ENCODE measurements at places on chromosomes 2 and 18.

GRCh38 chr2:37602040-37602439, 69.4 kb downstream of the CDC42EP3 start:
- DNase-seq: no peak

GRCh38 chr2:171958475-171958874, 36.2 kb downstream of the HAT1 start:
- no peak for DNase-seq

- DNase-seq: no peak
These were observed 47.2 kb upstream of the GORASP2 start for GRCh38 chr2:170881840-170882239.

DNA sequence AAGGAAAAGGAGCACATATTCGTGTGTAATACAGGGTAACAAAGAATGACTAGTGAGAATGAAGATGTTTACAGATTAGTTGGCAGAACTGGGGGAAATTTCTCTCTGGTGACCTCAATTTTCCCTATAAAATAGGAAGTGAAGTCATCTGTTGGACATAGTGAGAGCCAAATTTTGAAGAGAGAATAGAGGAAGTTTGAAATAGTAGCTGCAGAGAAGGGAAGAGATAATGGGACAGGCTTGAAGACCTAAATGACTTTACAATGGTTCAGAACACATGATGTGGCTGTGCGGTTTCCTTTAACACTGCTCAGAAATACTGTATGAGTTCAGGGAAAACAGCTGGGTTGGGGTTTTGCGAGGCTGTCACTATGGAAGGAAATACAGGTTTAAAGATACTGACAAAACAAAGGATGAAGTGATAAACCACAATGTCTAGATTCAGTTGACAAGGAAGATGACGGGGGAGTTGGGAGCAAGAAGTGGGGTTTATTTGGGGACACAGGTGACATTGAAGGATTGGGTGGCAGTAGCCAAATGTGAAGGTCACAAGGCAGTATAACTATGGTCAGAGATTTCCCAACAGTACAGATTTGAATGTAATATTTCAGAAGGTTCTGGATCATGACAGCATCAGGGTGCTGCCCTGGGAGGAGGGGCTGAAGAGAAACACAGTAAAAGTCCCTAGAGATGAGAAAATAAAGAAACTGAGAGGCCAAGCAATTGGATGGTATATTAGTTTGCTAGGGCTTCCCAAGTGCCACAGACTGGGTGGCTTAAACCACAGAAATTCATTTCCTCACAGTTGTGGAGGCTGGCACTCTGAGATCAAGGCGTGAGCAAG, 82.6 kb upstream of the TANK start:
- DNase-seq: peak; percentile 43

GRCh38 chr2:210459880-210460279, 16.7 kb downstream of the LANCL1 start:
- DNase-seq: no peak

DNA sequence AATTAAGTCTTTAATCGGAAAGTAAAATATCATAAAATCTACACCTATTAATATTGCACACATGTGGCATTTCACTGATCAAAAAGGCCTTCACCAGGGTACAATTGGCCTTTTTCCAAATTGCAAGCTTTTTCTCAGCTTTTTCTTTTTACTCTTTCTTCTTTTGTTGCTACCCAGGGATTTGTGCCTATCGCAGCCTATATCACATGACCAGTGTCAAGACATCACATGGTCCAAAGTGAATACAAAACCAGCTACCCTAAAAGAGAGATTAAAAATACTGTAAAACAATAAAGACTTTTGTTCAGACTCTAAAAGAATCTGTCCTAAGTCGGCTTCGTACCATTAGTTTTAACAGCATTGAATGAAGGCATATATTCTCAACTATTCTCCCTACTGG, 15.0 kb upstream of the OTX1 start:
- DNase-seq: no peak

DNA sequence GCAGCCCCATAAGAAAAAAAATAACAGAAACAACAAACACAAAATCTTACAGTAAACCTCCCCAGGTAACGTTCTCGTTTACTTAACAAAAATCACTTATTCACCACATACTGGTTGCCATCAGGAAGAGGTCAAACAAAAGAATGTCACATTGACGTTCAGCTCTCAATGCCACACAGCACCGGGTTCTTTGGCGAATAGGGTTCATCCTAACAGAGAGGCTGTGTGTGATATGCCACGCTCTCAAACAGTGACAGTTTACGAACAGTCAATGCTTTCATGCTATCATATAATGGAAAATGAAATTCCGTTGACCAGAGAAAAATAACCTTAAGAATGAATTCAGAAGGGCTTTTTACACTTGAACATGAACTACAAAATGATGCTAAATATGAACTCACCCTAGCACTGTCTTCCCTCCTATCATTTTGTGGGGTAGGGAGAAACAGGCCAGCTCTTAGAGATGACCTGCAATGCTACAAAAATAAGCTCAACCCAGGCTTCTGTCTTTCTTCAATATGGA, 2.0 kb downstream of the TMEM163 start:
- no peak for DNase-seq

GRCh38 chr2:24766609-24767008, 26.6 kb downstream of the PTRHD1 start:
- no peak for DNase-seq

GRCh38 chr2:56380861-56381260, 197.1 kb downstream of the CCDC85A start:
- DNase-seq: no peak

GRCh38 chr2:165967746-165968145, 14.2 kb upstream of the TTC21B start:
- DNase-seq: no peak

GRCh38 chr2:120945091-120945490, 209.4 kb downstream of the GLI2 start:
- DNase-seq: no peak

DNA sequence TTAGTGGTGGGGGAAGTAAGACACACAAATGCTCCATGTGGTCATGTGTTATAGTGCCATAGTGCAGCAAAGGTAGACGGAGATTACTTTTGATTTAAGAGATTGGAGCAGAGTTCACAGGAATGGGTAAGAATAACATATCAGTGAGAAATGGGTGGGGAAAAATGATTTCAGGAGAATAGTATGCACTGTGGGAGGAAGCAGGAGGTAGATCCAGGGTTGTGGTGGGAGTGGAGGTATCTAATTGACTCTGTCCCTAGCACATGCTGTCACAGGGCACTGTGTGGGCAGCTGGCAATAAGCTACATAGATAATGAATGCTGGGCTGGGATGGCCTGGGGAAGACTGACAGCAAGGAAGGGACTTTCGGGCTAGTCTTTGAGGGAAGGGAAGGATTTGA, 65.3 kb downstream of the STAT1 start:
- DNase-seq: no peak

DNA sequence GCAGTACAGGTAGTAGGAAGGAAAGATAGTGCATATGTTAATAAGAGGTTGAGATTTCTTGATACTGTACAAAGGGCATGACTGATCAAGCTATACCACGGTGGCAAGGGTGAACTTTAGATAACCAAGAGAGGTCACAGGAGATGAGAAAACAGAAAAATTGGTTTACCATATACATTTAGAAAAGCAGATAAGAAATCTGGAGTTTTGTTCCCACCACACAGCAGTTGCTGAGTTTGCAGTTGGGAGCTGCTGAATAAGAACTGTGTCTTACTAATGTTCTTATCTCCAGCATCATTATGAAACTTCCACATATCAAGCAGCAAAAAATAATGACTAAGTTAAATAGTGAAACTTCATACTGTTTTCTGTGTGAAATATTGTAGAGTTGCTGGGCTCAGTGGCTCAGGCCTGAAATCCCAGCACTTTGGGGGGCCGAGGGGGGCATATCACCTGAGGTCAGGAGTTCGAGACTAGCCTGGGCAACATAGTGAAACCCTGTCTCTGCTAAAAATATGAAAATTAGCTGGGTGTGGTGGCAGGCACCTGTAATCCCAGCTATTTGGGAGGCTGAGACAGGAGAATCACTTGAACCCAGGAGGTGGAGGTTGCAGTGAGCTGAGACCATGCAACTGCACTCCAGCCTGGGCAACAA, 12.0 kb upstream of the IMPACT start:
- no peak for DNase-seq

DNA sequence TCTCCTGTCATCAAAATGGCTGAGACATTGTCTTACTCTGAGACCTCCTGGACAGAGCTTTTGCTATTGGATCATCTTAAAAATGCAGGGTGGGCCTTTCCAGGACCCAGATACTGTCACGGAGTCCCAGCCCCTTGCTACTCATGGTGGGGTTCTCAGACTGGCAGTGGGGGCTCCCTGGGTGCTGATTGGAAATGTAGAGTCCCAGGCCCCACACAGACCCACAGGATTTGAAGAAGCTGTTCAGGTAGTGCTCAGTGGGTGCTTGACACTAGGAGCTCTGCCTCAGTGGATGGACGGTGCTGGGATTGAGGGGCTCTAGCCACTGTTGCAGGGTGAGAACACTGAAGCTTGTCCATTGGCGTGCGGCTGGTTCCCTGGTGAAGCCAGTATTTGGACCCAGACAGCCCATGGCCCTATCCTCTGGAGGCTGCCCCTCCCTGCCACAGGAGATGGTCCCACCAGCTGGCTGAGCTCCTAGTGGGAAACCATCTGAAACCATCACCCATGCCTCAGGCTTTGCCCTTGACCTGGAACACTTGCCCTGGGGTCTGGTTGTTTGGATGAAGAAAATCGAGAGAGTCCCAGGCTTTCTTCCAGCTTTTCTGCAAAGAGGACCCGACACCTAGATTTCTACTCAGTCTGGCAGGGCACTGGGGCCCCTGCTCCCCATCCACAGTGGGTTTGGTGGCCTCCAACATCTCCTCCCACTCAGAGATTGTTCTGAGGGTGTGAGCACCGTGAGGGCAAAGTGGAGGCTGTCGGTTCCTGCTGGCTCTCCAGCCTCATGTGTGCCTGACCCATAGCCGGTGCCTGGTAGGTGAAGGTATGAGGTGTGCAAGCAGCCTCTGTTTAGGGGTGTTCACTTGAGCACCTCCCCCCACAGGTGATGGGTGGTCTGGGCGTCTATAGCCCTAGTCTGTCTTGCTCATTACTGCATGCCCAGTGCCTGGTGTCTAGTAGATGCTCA, 30.1 kb downstream of the MROH2A start:
- DNase-seq: no peak

- no peak for DNase-seq
These were observed 38.6 kb upstream of the IHH start for GRCh38 chr2:219099329-219099728.

DNA sequence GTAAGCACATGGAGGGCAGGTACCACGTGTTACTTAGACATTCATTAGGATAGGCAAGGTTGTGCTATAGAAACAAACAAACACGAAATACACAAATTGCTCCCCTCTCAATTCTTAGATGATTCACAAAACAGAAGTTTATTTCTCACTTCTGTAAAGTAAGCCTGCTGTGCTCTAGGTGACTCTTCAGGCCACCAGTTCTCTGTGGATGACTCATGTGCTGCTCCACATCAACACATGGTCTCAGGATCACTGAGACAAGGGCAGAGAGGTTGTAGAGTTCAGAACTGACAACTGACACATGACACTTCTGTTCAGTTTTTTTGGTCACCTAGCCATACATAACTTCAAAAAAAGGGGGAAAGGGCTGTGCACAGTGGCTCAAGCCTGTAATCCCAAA, 70.6 kb downstream of the DAW1 start:
- no peak for DNase-seq

DNA sequence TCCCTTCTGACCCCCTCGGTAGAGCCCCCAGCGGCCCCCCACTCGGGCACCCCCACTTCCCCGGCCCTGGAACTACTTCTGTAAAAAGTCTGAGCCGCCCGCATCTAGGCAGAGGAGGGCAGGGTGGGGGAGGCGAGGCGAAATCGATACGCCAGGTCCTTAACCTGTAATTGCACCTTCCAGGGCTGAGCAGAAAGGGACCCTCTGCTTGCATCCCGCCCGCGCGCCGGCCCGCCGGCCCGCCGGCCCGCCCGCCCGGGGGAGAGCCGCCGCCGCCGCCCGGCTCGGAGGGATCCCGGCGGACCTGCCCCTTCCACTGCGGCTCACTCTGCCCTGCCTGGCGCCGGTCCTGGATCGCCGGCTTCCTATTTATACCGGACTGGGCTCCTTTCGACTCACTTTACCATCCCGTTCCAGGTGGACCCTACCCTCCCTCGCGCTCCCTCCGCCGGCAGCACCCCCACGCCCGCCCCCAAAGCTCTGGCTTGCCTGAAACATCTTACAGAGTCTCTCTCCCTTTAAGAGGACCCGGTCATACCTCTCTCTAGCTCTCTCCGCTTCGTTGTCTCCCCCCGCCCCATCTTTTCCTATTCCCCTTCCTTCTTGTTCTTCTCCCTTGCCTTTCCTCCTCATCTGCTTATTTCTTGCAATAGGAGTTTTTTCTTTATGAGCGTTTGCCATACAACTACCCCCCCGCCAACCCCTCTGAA, 797 bp downstream of the KLHL14 start:
- no peak for DNase-seq

- no peak for DNase-seq
These were observed 130.6 kb downstream of the FMNL2 start for GRCh38 chr2:152465541-152465940.

- no peak for DNase-seq
These were observed 50.9 kb downstream of the ACTR2 start for GRCh38 chr2:65278531-65278981.

DNA sequence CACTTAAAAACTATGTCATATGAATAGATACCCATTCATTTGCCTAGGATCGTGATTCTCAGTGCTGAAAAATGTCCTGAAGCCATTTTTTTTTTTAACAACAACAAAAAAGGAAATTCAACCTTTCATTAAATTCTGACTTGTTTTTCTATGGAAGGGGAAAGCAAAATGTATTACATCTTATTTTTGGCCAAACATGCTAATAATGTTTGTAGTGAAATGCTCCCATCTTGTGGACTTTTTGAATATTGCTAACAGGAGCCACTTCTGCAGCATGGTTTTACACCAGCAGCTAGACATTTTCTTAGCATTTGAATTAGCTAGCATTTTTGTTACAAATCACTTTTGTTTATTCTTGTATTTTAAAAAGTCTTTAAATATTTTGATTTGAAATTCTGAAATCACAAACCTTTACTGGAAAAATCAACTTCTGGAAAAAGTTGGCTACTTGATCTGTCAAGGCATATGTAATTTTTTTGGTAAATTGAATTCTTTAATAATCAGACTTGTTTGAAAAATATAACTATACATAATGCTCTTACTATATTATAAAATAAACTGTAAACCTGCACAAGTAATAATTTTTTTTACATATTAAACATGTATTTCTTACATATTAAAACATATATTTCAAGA, 75.8 kb downstream of the KIDINS220 start:
- DNase-seq: no peak

GRCh38 chr2:178275600-178275999, 81.3 kb downstream of the OSBPL6 start:
- DNase-seq: no peak

DNA sequence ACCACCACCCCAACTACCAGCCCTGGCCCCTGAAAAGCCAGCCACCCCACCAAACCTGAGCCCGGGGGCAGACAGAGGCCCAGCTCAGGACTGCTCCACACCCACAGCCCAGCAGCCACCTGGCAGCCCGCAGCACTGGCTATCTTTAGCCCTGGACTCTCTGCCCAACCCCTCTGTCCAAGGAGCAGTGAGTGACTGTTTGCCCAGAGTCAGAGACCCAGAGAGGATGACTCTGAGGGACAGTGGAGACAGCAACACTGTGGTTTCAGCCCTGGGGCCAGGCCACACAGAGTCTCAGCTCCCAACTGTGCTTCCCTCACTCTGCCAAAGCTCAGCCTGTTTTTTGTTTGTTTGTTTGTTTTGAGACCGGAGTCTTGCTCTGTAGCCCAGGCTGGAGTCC, 32.6 kb downstream of the BIN1 start:
- no peak for DNase-seq
